ENCODE measurements at places on chromosomes 12 and 14. TPM values are rescaled to one million over a fixed set of nuclear protein-coding genes. Genes with fewer than 3 reads are reported as not detected.

- peak; percentile 48 for DNase-seq
- H3K36me3 ChIP-seq = no peaks in the 10 kb centered on the region
- H3K4me3 ChIP-seq = no peak overlapping the region
- H3K4me1 ChIP-seq = peaks cover 4% of the 10 kb centered on the region
- no peaks in the 10 kb centered on the region for H3K27me3 ChIP-seq
These were observed 116.6 kb downstream of the SLC35F4 start for GRCh38 chr14:57749267-57749666.

GRCh38 chr12:91219511-91219910, 36.9 kb upstream of the DCN start:
- H3K27me3 ChIP-seq = no peaks in the 10 kb centered on the region
- H3K4me3 ChIP-seq = no peak overlapping the region
- H3K27ac ChIP-seq = peak overlapping the region; percentile 58
- peaks cover 11% of the 10 kb centered on the region for H3K4me1 ChIP-seq
- no peaks in the 10 kb centered on the region for H3K36me3 ChIP-seq
- no peak for DNase-seq

The KERA gene
- not detected for total RNA-seq

The BDKRB1 gene
- 0.72 TPM for total RNA-seq

DNA sequence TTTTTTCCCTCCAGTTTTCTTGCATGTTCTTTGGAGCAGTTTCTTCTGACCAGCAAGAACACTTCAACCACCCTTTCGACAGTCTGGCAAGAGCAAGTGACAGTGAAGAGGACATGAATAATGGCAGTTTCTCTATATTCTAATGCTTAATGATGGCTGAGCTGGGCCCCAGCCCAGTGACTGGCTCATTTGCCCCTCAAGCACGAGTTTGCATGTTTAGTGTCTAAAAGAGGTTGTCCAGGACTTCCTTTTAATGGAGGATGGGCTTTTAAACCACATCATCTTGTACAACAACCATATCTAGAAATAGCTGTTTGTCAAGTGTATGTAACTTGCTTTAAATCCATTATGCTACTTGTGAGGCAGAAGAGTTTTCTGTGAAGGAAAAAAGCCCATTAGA, 28.4 kb downstream of the RAD9B start:
- H3K27me3 ChIP-seq = no peaks in the 10 kb centered on the region
- no peaks in the 10 kb centered on the region for H3K36me3 ChIP-seq
- H3K4me3 ChIP-seq = no peak overlapping the region
- no peak for DNase-seq

DNA sequence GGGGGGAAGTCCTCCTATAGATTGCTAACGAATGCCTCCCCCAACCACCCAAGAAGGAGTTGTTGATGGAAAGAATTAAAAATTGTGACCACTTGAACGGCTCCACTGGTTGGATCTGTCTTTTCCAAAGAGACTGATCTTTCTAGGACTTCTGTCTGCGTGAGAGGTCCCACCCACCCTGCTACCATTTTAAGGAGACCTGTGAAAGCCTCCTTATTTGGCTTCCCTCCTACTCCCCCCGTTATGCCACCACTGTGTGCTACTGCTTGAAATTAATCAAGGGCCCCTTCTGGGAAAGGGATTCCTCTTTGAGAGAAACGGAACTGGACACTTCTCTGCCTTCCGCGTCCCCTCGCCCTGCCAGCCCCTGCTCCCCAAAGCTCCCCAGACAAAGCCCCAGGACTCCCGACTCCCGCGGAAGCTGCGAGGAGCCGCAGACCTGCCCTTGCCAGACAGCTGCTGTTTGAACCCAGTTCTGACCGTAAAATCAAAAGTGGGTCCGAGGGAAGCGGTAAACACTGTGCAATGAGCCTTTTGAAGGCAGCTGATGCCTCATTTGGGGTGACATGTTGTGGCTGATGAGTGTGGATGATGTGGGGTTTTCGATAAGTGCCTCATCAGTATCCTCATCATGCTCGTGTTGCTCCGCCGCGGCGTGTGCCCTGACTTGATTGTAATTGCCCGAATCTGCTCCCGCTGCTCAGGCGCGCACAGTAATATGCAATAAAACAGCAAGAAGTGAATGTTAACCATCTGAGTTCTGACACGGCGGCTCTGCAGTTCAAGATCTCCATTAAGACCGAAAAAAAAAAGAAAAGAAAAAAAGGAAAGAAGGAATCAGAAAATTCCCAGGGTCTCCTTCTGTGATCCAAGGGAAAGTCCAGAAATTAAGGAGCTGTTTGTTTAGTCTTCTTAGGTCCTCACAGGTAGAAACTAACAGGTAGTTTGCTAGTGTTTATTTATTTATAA, 48.2 kb downstream of the MBIP start:
- peaks cover 4% of the 10 kb centered on the region for H3K4me1 ChIP-seq
- peak overlapping the region; percentile 58 for H3K4me3 ChIP-seq
- no peak overlapping the region for H3K27ac ChIP-seq
- H3K36me3 ChIP-seq = no peaks in the 10 kb centered on the region
- DNase-seq = no peak
- peaks cover 35% of the 10 kb centered on the region for H3K27me3 ChIP-seq

DNA sequence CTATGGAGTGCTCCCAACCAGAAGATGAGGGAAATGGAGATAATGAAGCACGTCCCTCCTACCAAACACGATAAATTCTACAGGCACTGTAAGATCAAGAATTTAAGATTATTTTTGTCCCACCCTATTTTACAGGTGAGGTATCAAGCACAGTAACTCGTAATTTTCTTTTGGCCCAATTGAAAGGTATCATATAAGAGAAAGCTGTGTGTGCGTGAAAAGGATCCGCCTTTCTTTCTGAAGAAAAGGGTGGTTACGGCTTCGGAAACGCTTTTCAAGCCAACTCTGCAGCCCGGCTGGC, 733 bp upstream of the KLHDC2 start:
- H3K27me3 ChIP-seq = no peaks in the 10 kb centered on the region
- H3K27ac ChIP-seq = peak overlapping the region; percentile 96
- H3K4me1 ChIP-seq = peaks cover 25% of the 10 kb centered on the region

The SERPINA12 gene
- total RNA-seq = not detected

DNA sequence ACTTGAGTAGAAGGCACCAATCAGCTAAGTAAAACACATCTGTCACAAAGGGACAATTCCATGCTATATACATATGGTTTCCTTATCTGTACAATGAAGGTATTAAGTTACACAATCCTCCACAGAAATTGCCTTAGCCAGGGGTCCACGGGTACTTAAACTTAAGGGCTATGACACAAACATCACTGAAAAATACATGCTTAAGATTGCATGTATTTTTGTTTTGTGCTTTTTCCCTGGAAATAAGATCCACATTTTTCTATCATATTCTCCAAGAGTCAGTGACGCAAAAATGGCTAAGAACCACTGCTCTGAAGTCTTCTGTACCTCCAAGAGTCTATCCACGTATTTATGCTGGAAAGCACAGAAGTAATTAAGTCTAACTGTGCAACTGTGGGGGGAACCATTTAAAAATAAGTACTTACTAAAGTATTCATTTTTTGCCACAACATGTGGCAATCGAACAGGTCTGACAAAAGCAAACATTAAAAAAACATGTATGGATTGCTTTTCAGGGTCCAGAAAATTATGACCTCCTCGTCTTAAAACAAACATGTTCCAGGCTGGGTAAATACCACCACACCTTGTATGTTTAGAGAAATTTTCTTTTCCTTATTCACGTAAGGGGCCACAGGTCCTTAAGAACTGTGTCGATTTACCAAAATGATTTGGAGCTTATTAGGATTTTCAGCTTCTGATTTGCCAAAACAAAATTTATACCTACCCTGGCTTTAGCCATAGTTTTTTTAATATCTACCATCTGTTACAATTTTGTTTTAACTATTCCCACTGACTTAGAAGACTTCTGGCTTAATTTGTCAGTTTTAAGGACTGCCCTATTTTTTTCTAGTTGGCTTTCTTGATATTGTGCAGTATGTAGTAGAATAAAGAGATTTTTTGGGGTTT, 2.8 kb downstream of the SLC38A2 start:
- peaks cover 60% of the 10 kb centered on the region for H3K4me1 ChIP-seq
- peak overlapping the region; percentile 92 for H3K27ac ChIP-seq
- DNase-seq = no peak

DNA sequence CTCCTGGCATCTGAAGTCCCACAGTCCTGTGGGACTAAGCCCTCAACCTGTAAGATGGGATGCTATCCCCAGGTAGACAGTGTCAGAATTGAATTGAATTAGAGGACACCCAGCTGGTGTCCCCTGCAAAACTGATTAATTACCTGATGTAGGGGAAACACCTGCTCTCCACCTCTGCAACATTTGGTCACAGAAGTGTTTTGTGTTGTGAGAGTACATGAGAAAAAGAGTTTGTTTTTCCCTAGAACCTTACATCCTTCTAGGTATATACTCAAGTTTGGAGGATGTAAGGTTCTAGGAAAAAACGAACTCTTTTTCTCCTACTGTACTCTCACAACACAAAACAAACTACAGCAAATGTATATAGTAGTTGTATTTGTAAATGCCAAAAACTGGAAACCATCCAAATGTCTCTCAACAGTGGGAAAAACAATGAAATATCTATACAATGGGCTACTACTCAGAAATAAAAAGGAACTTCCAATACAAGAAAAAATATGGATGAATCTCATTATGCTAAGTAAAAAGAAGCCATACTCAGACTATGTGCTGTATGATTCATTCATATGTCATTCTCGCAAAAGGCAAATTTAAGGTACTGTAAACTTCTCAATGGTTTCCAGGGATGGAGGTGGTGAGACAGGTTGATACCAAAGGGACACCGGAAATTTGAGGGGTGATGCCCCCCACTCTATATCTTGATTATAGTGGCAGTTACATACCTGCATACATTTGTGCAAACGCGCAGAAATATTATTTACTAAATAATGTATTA, 160.7 kb downstream of the MED13L start:
- no peak for DNase-seq
- no peaks in the 10 kb centered on the region for H3K27me3 ChIP-seq
- no peaks in the 10 kb centered on the region for H3K36me3 ChIP-seq

DNA sequence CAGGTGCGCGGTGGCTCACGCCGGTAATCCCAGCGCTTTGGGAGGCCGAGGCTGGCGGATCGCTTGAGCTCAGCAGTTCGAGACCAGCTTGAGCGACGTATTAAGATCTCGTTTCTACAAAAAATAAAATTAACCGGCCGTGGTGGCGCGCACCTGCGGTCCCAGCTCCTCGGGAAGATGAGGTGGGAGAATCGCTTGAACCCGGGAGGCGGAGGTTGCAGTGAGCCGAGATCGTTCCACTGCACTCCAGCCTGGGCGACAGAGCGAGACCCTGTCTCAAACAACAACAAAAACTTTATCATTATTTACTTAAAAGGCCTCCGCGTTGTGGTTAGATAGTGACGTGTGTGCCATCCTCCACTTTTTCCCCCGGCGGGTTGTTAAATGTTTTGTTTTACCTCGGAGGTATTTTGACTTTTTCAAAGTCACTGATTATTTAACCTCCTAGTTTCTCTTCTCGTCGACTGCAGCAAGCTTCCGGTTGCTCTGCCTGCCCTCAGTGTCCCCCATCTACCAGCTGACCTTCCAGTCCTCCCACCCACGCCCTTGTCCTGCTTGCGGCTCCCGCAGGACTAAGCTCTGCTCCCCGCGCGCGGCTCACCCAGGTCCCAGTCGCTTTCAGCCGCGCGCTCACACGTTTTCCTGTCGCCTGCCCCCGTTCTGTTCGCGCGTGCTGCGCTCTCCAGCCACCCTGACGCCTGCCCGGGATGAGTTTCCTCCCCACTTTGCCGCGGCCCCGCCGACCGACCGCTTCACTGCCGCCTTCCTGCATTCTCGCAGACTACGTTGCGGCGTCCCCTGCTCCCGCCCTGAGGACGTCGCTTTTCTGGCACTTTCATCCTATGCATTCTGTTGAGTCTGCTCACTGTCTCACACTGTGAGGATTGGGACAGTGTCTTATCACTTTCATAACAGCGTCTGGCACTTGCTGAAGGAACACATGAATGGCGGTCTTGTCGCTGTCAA, 1.2 kb upstream of the SCAF11 start:
- peak; percentile 90 for DNase-seq
- peak overlapping the region; percentile 97 for H3K4me3 ChIP-seq
- peaks cover 25% of the 10 kb centered on the region for H3K4me1 ChIP-seq
- H3K27ac ChIP-seq = peak overlapping the region; percentile 73
- H3K27me3 ChIP-seq = no peaks in the 10 kb centered on the region

The PWP1 gene
- total RNA-seq = 69.8 TPM

GRCh38 chr12:91161009-91161408, 21.6 kb downstream of the DCN start:
- peaks cover 42% of the 10 kb centered on the region for H3K36me3 ChIP-seq
- H3K4me3 ChIP-seq = no peak overlapping the region
- H3K27ac ChIP-seq = no peak overlapping the region
- DNase-seq = no peak
- no peaks in the 10 kb centered on the region for H3K27me3 ChIP-seq

The RFX4 gene
- total RNA-seq = not detected

DNA sequence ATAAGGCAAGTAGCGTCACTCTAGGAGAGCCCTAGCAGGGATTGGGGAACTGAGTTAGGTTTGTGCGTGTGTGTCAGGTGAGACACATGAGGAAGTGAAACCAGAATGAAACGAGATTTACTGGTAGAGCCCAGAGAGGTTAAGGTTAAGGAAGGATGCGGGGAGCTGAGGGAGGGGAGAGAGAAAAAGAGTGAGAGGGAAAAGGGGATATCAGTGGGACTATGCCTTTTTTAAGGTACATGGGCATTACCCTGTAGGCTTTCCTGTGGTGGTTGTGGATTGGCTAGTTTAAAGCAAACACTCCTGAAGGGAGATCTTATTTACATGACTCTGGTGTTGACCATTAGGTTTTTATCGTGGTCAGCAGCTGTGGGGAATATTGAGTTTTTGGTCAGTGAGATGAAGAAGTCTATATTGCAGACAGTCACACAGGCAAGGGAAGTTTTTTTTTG, 13.9 kb downstream of the ZDHHC17 start:
- H3K27me3 ChIP-seq = no peaks in the 10 kb centered on the region
- H3K27ac ChIP-seq = no peak overlapping the region
- H3K36me3 ChIP-seq = no peaks in the 10 kb centered on the region
- DNase-seq = no peak

DNA sequence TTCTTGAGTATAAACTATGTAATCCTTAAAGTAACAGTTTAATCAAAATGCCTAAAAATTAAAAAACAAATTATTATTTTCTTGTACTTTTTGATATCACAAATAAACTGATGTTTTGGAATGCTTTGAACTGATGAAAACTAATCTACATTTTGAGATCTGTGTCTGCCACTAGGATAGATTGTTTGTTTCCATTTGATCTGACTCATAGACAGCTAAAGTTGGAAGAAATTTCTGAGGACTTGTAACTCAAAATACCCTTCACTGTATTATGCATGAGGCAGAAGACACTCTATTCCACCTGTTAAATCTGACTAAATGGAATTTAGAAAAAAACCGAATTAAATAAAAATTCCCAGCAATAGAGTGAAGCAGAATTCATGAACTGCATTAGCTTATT, 1400.0 kb upstream of the FLRT2 start:
- DNase-seq = no peak
- H3K4me3 ChIP-seq = no peak overlapping the region
- H3K36me3 ChIP-seq = no peaks in the 10 kb centered on the region
- H3K27me3 ChIP-seq = no peaks in the 10 kb centered on the region
- no peak overlapping the region for H3K27ac ChIP-seq

Measured in osteoblast (primary cell).